ENCODE measurements at places on chromosomes 2 and 18.

GRCh38 chr2:29310650-29311348 lies 195.6 kb downstream of the CLIP4 start:
- no peak for DNase-seq

DNA sequence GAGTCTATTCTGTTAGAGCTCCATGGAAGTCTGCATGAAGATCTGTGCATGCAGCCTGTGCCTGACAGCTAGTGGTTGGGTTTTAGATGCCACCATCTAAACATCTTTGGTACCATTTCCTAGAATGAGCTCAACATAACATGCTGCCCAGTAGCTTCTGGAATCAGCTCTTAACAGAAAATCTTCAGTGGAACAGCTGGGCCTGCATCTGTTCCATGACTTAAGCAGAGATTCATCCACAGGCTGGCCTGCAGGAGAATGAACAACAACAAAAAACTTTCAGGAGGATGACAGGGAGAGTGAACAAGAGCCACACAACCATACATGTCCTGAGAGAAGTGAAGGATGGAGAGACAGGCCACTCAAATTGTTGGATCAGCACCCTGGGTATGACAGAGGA lies 316.6 kb downstream of the RDH14 start:
- no peak for DNase-seq

GRCh38 chr2:54541995-54542394 lies 85.9 kb downstream of the SPTBN1 start:
- no peak for DNase-seq

- no peak for DNase-seq
These were observed 122.6 kb upstream of the DNAJC10 start for GRCh38 chr2:182593394-182593975.

- peak; percentile 1 for DNase-seq
These were observed 31.3 kb upstream of the CNTNAP5 start for GRCh38 chr2:123993728-123994323.

GRCh38 chr2:168217920-168218319 lies 29.5 kb downstream of the STK39 start:
- no peak for DNase-seq

GRCh38 chr2:110106642-110107041 lies 9.0 kb downstream of the MALL start:
- DNase-seq = no peak

DNA sequence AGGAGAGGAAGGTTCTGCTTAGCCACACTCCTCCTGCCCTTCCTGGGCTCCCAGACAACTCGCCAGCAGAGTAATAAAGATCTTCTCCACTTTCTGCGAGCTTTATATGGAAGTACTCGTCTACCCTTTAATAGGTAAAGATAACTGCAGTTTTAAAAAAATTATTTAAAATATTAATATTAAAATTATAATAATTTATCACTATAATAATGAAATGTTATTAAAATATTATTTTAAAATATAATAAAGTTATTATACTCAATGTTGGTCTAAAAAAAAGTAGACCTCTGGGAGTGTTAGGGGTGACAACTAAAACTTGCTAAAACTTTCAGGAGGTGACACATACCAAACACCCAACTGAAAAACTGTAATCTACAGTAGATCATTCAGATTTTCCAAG lies 81.5 kb downstream of the RBM43 start:
- DNase-seq = no peak

DNA sequence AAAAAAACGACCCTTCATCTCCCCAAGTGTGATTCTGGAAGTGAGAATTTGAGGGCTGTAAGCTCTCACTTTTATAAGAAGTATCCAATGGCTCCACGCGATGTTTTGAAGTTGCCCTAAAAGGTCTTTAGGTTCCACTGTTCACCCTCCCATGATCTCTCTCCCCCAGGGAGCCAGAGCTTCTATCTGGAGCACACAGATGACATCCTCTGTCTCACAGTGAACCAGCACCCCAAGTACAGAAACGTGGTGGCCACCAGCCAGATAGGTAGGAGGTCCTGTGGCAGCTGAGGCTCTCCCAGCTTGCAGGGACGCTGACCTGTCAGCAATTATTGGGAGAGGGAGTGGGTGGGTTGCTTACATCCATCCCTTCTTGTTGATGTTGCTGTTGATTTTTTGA lies 97.8 kb downstream of the RTN4 start:
- DNase-seq = no peak

DNA sequence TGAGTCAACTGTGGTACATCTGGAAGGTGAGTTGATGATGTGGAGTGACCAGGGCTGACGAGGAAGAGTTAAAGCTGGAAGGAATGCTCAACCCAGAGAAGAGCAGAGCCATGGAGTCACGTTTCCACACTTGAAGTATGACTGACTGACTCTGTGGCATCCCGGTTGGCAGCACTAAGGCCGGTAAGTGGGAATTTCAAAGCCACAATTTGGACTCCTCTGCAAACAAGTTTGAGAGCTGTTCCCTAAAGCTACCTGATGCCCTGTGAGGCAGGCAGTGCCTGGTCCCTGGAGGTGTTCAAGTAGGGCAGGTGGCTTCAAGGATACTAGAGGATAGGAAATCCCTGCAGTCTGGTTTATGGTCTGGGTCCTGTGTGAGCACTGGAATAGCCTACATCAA lies 69.3 kb upstream of the ITGB6 start:
- DNase-seq = no peak

DNA sequence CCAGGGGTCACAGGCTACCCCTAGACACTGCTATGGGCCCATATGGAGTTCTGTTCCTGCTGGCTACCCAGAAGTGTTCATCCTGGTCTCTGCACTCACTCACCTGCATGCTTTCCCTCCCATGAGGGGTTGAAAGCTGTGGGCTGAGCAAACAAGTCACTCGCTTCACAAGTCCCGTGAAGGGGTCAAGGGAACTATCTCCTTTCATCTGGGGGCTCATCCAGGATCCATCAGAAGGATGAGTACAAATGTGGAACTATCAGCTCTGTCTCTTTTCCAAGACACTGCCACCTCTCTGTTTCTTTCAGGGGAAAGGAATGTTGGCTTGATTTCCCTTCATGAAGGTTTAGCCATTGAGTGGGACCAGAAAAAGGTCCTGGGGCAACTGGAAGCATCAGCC lies 21.7 kb downstream of the SULT1C4 start:
- DNase-seq = no peak

DNA sequence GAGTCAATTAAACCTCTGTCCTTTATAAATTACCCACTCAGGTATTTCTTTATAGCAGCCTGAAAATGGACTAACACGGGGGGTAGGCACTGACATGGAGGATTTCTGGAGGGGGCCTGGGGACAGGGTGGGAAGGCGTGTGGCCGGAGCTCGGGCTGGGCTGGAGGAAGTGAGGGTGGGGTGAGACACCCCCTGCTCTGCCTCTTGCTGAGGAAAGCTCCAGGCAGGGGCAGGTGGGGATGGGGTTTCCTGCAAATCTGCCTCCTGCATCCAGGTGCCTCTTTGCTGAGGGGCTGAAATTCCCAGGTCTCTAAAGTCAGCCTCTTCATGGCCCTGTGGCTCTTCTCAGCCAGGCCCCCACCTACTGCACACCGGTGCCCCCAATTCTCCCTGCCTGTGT lies 25.7 kb upstream of the OTOS start:
- DNase-seq = no peak

GRCh38 chr18:54263904-54264336 lies 5.4 kb upstream of the POLI start:
- no peak for DNase-seq

GRCh38 chr2:37512971-37513370 lies 158.5 kb downstream of the CDC42EP3 start:
- DNase-seq = no peak

GRCh38 chr2:230921806-230922595 lies 3.0 kb downstream of the GPR55 start:
- DNase-seq = no peak

- no peak for DNase-seq
These were observed 11.6 kb upstream of the FAHD2A start for GRCh38 chr2:95390881-95391321.

DNA sequence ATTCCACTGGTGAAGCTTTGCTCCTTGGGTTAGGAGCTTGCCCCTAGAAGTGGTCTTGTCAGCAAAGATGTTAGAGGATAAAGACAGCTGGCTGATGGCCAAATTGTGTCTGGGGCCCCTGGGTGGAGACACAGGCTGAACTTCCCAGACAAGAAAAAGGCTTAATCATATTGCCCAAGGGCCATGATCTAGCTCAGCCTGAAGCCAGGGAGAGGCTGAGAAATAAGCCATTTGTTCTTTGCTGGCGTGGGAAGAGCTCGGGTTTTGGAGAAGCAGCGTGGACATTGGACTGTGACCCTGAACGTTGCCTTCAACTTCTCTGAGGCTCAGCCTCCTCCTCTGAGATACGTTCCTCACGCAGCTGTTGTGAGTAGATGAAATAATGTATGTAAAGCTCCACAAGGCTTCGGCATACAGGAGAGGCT lies 153.0 kb downstream of the ZFP36L2 start:
- no peak for DNase-seq

GRCh38 chr2:111252436-111252835 lies 131.7 kb downstream of the BCL2L11 start:
- DNase-seq = no peak

DNA sequence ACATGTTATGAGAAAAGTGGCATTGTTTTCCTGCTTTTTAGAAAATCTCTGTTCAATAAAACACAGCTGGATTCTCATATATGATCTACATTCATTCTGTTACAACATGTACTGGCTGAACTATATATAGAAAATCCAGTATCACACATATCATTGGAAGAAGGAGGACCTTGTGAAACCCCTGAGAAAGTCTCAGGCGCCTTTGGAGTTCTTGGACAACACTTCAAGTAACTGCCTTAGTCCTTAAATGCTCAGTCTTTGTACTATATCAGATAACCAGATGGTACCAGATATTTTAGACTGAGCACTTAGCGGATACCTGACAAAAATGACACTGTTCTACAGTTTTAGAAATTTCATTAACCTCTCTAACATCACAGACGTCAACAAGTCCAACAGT lies 72.2 kb downstream of the ACVR1 start:
- DNase-seq = no peak

GRCh38 chr2:54061272-54061671 lies 54.1 kb upstream of the ACYP2 start:
- DNase-seq = no peak

Data from activated naive CD8-positive, alpha-beta T cell treated with anti-CD3 and anti-CD28 coated beads for 36 hours (primary cell).